ENCODE measurements at places on chromosomes 2 and 18. TPM values are rescaled to one million over a fixed set of nuclear protein-coding genes. Genes with fewer than 3 reads are reported as not detected.

DNA sequence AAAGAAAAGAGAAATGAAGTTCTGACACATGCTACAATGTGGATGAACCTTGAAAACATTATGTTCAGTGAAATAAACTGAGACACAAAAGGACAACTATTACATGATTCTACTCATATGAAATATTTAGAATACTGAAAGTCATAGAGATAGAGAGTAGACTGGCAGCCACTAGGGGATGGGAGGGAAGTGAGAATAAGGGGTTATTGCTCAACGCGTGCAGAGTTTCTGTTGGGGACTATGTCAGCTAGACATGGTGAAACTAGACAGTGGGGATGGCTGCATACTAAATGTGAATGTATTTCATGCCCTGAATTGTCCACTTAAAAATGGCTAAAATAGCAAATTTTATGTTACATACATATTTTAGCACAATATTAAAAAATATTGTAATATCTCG, 108.7 kb upstream of the ATL2 start:
- DNase-seq = no peak

DNA sequence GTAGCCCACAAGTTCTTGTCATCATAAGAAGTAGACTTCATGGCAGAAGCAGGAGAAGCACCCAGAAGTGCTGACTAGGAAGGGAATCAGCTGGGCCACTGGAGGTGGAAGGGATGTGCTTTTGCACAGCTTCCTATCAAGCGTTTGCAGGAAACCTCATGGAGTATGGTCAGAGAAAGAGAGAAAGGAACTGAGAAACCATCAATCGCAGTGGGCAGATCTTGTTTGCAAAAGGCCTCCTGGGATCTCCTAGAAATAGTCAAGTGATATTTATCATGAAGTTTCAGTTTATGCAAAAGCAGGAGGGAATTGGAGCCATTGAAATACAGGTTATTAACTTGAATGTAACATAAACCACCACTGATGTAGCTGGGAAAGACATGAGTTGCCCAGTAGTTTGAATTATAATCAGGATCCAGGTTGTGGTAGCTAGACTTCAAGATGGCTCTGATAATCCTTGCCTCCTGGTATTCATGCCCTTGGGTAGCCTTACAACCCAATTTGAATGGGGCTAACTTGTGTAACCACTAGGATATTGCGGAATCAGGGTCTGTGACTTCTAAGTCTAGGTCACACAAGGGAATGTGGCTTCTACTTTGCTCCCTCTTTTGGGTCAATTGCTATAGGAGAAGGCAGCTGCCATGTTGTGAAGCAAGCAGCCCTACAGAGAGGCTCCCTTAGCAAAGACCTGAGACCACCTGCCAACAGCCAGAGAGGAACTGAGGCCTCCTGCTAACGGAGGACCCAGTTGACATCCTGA, 69.8 kb upstream of the TCF4 start:
- DNase-seq = no peak

- no peak for DNase-seq
These were observed 650.1 kb upstream of the VRK2 start for GRCh38 chr2:57396355-57397098.

GRCh38 chr2:85503168-85503850, 35.7 kb upstream of the MAT2A start:
- no peak for DNase-seq

DNA sequence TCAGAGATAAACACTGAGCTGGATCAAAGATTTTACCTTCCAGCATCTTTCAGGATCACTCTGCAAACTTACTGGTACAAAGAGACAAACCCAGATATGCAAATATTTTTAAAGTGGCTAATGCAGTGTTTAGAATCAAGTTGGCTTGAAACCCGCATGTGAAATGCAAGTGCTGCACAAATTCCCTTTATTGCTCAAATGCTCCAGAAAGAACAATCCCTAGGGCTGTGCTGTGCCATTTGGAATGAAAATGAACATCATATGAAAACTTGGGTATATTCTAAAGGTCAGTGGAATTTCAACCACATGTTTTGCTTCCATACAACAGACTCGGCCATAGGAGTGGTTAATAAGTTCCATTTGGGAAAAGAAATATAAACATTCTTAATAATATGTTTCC, 139.1 kb downstream of the VWC2L start:
- DNase-seq = no peak

- DNase-seq = no peak
These were observed 114.2 kb downstream of the SPIRE1 start for GRCh38 chr18:12543697-12544096.

DNA sequence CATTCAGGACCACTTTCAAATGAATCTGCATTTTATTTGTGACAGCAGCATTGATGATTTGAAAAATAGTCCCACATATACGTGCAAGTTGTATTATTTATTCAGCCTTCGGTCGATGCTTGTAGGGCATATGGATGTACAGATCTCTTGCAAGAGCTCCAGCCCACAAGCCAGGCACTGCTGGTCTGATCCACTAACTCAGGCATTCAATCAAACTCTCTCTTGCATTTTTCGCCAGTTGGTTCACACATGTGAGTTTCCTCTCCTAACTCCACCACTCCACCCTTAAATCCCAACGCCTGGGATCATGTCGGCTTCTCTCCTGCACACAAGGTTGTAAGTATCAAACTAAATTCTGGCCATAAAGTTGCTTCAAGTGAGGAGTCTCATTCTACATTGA, 318.7 kb downstream of the CYP26B1 start:
- no peak for DNase-seq

DNA sequence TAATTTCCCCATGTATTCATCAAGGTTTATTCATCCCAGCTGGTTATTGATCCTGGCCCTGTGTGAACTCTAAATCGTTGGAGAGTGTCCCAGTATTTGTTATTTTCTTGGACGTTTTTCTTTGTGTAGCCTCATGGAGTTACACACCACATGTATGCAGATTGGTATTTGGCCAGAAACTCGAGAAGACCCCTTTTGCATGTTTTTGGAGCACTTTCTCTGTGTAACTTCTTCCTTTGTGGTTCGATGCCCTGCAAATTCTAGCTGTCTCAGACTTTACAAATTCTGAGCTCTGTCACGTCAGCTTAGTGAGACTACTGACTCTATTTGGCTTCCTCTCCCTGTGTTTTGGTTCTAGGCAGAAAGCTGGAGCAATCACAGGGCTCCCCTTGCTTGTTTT, 198.7 kb downstream of the MCFD2 start:
- no peak for DNase-seq

DNA sequence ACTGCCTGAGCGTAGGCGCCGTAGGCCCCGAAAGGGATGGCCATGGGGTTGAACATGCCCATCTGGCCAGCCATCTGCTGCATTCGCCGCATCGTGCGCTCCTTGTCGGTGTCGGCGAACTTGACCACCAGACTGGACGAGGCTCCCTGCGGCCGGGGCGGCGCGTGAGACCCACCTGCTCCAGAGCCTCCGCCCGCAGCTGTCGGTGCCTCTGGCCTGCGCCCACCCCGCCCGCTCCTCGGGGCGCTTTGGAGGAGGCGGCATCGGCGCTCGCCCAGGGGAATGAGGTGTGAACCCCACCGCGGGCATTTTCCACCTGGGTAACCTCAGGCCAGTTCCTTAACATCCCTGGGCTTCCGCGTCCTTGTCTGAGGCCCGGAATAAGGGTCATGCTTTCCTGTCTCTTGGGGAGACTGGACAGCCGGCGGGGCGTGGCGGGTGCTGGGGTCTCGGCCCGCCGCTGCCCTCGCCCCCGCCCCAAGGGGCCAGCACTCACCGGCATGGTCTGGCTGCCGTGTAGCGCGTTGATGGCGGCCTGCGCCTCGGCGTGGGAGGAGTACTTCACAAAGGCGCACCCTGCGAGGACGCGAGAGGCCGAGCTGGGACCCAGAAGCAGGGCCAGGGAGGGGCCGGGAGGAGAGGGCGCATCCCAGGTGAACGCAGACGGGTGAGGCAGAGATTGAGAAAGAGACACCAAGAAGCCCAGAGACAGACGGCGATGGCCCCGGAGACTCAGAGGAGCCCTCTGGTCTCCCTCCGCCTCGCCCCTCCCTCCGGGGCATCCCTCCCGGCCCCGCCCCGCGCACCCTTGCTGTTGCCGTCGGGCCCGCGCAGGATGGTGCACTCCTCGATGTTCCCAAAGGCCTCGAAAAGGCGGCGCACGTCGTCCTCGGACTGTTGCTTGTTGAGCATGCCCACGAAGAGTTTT, 291.0 kb downstream of the CELF4 start:
- DNase-seq = no peak

The TMEM37 gene
- total RNA-seq = 3.1 TPM

DNA sequence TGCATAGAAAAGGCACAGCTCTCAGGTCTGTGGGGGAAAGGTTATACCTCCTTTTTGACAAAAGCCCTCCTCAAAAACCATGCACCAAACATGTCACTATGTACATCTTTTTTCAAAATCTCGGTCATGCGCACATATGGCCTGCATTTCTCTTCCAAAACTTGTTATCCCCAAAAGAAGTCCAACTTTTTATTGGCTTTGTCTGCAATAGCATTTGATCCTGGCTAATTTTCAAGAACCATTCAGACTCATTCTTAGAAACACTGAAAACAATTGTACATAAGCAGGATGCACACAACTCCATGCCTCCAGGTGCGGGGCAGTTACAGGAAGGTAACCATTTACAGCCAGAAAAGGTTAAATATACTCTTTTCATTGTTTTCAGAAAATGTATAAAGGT, 21.9 kb downstream of the SERTAD2 start:
- DNase-seq = no peak

DNA sequence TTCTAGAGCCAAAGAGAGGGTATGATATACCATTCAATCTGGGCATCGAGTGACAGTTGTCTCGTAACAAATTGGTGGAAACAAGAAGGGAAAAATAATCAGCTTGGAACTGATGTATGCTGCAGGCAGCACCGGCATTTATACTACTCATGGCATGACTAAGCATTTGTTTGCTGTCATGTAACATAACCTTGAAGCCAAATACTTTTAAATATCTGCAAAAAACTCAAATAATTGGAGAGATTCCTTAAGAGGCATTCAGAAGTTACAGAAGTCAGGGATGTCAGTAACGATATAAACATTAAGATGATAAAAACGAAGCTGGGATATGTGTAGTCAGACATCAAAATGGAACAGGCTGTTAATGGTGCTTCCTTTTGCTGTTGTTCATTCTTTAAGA, 157.3 kb upstream of the MMADHC start:
- DNase-seq = no peak

The PAX8 gene
- not detected for total RNA-seq

DNA sequence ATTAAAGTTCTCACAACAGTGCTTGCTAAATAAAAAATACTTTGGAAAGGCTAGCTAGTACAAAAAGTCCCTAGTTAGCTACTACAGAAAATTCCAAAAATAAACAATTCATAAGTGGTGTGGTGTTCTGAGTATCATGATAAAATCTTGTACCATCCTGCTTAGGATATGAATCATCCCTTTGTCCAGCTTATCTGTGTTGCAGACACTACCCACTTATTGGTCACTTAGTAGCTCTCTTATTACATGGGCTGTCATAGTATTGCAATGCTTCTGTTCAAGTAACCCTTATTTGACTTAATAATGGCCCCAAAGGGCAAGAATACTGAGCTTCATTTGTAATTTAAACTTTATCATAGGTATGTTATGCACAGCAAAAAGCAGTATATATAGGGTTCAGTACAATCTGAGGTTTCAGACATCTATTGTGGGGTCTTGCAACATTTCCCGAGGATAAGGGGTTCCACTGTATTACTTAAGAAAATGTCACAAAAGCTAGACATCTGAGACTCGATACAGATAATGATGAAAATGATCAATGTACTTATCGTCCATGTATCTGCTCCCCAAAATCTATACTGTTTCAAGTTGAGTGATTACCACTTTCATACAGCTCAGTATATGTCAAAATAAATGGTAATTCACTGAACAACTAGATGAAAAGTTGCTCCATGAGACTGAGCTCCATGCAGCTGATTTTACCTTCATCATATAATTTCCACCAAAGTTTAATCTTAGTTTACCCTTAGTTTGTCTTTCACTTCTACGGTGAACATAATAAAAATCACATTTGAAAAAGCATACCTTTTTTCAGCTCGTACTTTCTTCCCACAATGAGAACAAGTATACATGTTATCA, 93.8 kb downstream of the C2orf74 start:
- no peak for DNase-seq

DNA sequence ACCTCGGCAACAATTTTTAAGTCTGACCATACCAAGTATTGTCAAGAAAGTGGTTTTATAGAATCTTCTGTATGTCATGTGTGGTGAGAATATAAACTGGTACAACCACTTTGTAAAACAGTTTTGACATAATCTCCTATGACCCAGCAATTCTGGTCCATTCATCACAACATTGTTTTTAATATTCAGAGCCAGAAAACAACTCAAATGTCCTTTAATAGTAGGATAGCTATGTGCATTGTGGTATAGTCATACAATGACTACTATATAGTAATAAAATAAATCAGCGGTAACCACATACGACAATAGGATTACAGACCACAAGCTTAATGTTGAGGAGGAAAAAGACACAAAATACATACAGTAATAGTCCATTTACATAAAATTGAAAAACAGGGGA, 175.2 kb upstream of the SPATS2L start:
- DNase-seq = no peak
